ENCODE measurements at places on chromosomes 5 and 9. TPM values are rescaled to one million over a fixed set of nuclear protein-coding genes. Genes with fewer than 3 reads are reported as not detected.

PCDHGA7 gene
- total RNA-seq = not detected

GRCh38 chr5:28495876-28496275 is 1457.5 kb upstream of the CDH9 start:
- no peak for DNase-seq

MORN5 gene
- not detected for total RNA-seq

GRCh38 chr9:70108181-70108580 is 64.5 kb downstream of the MAMDC2 start:
- no peak for DNase-seq

DNA sequence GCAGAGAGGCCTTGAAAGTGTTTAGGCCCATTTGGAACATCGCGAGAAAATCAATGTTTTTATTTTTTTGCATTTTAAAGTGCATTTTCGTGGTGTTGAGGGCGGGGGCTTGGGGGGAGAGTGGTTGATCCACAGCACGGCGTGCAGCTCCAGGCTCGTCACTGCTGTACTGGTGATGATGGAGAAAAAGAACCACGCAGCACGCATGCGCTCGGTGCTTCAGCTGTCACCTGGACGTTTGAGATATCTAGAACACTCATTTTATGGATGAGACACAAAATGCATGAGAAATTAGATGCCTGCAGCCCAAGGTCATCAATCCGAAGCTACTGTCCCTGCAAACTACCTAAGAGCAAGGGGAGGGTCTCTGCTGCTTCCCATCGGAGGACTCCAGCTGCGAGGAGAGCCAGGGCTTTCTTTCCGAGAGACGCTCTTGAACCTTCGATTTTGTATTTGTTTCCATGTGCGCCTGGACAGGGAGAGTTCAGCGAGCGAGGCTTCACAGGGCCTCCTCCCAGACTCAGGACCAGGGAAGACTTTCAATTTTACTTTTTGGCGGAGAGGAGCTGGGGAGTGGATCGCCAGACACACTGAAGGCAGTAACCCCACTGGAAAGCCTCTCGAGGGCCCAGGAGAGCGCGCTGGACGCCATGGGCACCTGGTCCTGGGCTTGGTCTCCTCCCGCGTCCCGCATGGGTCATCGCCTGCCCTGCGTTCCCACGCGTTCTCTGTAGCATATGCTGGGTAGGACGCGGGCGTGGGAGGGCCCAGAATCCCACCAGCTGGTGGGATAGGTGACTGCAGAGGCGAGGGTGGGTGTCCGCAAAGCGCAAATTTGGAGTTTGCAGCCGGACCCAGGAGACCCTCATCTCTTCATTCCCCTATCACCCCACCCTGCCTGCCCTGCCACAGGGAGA is 2.5 kb downstream of the DMRT2 start:
- no peak for DNase-seq

DNA sequence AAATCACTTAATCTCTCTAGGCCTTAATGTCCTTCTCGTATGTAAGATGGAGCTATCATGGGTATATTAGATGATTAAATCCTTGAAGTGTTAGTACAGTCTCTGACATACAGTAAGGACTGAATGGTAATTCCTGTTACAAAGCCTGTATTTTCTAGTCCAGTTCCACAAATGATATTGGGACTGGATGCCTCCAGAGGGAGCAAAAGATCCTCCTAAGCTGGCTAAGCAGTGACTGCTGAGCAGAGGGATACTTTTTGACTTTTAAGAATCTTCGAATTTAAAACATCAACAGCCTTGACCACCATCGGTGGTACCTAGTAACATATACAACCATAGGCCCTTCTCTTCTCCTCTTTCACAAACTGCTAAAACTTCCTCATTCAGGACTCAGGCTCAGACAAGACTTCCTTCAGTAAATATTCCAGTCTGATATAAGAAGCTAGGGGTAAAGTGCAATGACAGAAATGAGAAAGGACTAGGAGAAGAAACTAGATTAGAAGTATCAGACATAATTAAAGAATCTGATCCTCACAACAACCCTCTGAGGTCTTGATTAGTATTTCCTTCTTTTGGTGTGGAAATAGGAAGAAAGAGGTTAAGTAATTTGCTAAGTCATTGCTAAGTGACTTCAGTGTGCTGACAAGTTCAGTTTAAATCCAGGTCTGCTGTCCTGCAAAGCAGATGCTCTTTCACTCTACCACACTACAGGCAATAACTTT is 13.9 kb downstream of the PTAR1 start:
- peak; percentile 23 for DNase-seq

- peak; percentile 82 for DNase-seq
Observed at GRCh38 chr5:78594610-78595457, 53.7 kb downstream of the LHFPL2 start.

GRCh38 chr9:96460882-96461281 is 10.9 kb downstream of the HABP4 start:
- no peak for DNase-seq

DNA sequence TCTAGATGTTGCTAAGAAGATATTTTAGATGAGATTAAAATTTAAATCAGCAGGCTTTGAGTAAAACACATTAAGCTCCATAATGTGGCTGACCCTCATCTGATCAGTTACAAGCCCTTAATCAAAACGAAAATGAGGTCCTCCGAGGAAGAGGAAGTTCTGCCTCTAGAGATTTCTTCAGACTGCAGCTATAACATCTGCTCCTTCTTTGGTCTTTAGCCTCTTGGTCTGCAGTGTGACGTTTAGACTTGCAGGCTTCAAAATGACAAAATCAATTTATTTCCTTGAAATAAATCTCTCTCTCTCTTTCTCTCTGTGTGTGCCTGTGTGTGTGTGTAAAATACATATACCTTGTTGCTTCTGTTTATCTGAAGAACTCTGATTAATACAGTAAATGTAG is 1429.8 kb upstream of the CDH9 start:
- no peak for DNase-seq

DNA sequence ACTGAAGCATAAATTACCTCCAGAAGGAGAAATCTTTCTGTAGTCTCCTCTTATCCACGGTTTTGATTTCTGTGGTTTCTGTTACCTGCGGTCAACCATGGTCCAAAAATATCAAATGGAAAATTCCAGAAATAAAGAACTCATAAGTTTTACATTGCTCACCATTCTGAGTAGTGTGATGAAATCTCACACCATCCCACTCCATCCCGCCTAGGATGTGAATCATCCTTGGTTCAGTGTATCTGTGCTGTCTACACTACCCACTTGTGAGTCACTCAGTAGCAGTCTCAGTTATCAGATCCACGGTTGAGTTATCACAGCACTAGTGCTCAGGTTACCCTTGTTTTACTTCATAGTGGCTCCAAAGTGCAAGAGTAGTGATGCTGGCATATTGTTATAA is 371.2 kb downstream of the NFIB start:
- no peak for DNase-seq

- DNase-seq = no peak
Observed at GRCh38 chr5:134794082-134794481, 35.5 kb downstream of the DDX46 start.

GRCh38 chr9:123099042-123099441 is 65.6 kb downstream of the GPR21 start:
- no peak for DNase-seq

- peak; percentile 94 for DNase-seq
Observed at GRCh38 chr9:86282077-86282978, at the start of gene ISCA1. Gene ISCA1, minus strand, starts transcription at chr9:86282538. Its CDS starts 80 bp downstream, at chr9:86282458.

GRCh38 chr5:177146891-177147638 is 13.5 kb downstream of the NSD1 start:
- DNase-seq = no peak

TSLP gene
- not detected for total RNA-seq

DNA sequence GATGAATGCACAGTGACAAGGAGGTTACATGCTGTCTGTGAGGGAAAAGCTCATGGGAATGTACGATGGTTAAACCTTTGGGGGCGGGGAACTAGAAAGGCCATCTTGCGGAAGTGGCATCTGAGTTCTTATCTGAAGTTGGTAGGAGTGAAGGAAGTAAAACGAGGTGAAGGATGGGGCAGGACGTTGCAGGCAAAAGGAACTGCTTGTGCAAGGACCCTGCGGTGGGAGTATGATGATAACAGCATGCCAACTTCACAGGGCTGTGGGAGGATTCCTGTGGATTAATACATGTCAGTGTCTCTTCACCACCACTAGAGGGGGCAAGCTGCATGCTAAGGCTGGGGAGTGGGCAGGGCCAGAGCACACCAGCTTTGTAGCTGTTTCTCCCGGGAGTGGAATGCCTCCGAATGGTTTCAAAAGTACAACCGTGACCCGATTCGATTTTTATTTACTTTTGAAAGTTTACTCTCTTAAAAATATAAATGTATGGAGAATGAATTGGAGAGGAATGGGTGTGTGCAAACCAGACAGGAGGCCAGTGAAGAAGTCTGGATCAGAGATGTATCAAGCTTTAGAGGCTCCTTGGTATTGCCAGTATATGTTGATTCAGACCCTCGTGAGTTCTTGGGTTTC is 62.5 kb downstream of the CYFIP2 start:
- peak; percentile 72 for DNase-seq

GRCh38 chr5:145906401-145906800 is 30.0 kb upstream of the SH3RF2 start:
- DNase-seq = no peak

DNA sequence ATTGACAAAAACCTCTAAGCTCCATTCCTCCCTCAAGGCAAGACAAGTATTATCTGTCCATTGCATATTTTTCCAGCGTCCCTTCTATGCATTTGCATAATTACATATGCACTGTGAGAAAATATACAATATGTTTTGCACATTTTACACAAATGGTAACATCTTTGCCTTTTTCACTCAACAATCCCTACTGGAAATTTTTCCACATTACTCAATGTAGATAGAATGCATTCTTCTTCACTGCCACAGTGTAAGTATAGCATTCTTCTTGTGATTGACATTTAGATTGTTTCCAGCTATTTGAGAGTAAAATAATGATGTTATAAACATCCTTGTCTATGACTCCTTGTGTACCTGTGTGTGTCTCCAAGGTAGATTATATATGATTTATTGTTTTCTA is 205.0 kb downstream of the SLIT3 start:
- no peak for DNase-seq

FBLL1 gene
- total RNA-seq = not detected

SH3GL2 gene
- 0.37 TPM for total RNA-seq

DNA sequence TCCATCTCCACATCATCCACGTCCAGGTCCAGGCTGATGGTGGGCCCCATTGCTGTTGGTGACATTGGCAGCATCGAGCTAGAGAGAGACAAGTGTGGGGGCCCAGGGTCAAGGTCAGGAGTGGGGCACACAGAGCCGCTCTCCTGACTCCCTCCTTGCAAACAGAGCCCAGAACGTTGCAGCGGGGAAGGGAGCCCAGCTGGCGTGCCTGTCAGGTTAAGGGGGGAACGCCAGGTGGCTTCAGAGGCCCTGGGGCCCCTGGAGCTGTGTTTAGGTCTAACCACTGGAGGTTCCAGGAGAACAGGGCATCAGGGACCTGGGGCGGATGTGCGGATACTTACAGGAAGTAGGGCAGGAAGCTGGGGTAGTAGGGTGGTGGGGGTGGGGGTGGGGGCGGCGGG is 7.5 kb downstream of the RNF44 start:
- DNase-seq = no peak

- DNase-seq = no peak
Observed at GRCh38 chr9:106677374-106677773, 185.6 kb upstream of the ZNF462 start.

- DNase-seq = peak; percentile 56
Observed at GRCh38 chr5:26009742-26010141, 1028.6 kb downstream of the CDH9 start.

DNA sequence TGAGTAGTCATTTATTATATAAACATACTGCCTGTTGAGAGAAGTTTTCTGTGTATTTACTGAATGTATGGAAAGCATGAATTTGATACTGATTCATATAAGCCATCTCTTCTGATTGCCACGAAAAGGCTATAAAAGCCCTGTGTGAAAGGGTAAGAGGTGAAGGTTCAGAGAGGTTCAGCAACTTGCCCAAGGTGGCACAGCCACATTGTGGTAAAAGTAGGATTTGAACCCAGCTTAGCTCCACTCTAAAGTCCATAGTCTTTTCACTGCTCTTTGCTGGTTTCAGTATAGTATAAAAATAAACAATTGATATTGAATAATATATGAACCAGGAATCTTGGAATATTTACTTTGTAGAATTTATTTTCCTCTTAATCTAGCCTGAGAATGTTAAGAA is 71.3 kb downstream of the VCAN start:
- no peak for DNase-seq

DNA sequence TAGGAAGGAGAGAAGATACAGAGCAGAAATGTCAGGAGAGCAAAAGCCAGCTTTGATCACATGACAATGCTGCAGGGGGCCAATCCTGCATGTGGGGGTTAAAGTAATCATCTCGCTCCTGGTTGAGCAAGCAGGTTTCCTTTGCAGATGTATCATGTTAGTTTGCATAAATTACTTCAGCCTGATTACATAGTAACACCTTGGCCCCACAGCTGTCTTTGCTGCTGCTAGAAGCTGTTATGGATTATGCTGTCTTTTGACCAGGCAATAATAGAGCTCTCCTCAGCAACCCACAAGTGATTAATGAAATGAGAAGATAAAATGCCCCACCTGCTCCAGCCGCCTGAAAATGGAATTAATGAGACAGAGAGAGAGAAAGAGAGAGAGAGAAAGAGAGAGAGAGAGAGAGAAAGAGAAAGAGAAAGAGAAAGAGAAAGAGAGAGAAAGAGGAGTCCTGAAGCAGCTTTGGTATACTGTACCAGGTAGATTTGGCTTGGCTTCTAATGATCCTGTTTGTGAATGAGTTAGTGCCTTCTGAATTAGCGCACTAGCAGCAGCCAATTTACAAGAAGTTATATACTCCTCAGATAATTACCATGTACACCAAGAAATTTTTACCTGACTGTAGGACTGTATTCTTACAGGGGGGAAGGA is 174.3 kb upstream of the RORB start:
- DNase-seq = no peak

CCNJL gene
- 7.9 TPM for total RNA-seq

DNA sequence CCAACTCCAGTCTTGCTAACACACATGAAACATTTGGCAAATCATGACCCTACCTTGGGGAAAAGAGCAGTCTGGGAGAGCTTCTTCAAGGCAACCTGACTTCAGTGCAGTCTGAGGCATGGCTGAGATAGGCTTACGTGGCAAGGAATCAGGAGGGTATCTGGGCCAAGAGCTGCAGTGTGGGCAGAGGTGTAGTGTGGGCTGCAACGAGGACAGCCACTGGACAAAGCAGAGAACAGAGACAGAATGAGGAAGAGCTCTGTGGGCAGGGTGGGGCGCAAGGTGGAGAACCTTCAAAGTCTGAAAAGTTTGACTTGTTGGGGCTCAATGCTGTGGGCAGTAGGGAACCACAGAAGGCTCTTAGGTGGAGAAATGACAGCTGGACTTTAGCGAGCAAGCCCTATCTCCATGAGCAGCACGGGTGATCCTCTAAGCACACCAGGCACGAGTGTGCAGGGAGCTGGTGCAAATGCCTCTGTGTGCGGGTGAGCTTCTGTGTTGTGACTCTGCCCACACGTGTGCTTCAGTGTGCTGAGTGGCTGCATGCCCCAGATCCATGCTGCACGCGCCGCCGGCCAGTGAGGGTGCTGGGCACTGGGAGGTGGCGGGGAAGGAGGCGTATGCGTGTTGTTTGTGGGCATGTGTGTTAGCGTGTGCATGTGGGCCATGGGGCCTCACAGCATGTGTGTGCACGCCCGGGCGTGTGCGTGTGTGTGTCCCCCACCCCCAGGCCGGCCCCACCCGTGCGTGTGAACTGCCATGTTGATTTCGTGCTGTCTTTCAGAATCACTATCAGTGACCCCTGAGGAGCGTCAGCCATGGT is 23.3 kb downstream of the GOLGA2 start:
- DNase-seq = no peak

GFI1B gene
- total RNA-seq = not detected

C8G gene
- 0.71 TPM for total RNA-seq
